NCI-H1105 treated with DMSO at 0.1 percent for 48 hours (cell line): ENCODE measurements at places on chromosomes 5 and 9.

GRCh38 chr5:36682499-36682898, 76.1 kb downstream of the SLC1A3 start:
- DNase-seq: no peak

DNA sequence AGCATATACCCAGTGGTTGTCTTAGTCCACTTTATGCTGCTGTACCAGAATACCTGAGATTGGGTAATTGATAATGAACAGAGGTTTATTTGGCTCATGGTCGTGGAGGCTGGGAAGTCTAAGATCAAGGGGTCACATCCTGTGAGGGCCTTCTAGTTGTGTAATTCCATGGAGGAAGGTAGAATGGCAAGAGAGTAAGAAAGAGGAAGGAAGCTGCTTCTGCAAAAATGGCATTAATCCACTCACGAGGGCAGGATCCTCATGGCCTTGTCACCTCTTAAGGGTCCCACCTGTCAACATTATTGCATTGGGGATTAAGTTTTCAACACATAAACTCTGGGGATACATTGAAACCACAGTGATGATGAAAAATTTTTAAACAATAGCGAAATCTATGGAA, 17.0 kb downstream of the BTNL8 start:
- DNase-seq: no peak

DNA sequence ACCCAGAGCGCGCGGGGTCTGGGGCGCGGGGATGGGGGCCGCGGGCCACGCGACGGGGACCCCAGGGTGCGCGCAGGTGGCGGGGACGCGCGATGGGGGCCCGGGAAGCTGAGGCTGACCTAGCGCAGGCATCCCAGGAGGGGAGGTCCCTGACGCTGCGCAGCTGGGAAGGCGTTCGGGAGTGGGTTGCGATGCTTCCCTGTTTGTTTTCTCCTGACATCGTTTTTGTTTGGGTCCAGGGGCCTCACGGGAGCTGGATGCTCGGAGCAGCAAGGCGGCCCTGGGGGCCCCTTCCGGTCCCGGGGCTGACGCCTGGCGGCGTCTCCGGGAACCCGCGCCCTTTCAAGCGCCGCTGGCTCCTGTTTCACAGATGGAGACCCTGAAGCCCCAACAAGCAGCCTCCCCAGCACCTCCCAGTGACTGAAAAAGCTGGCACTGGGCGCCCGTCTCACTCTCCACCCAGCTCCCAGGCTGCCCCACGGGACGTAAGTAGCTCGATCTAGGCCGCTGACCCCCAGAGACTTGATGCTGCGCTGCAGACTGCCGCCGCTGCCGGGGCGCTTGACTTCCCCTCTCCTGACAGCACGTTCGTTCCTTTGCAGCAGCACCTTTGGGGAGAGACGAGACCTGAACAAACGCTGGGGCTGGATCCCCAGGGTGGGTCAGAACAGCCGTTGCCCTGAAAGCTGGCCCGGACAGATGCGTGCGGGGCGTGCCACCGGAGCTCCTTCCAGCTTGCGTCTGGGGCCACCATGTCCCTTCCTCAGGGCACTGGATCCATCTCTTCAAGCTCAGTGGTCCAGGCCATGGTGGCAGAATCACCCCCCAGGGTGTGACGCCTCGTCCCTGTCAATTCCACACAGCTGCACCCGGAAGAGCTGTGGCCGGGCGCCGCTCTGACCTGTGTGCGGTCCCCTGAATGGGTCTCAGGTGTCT, 593 bp downstream of the BRD3OS start:
- DNase-seq: peak; percentile 32

GRCh38 chr9:88418715-88419540, 30.7 kb downstream of the SPIN1 start:
- DNase-seq: no peak

DNA sequence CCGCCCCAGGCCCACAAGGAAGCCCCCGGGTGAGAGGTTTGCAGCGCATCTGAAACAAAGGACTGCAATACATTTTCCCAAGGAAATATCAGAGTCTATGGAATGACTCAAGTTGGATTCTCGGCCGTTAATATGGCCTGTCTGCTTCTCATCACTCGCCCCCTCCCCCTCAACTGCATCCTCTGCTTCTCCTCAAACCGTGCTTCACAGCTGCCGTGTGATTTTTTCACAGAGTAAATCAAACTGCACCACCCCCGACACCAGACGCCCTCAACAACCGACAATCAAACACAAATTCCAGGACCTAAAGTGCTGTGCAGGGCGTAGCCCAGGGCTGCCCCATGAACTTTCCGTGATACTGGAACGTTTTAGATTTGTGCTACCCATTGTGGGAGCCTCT, 176.9 kb downstream of the ROR2 start:
- DNase-seq: no peak

DNA sequence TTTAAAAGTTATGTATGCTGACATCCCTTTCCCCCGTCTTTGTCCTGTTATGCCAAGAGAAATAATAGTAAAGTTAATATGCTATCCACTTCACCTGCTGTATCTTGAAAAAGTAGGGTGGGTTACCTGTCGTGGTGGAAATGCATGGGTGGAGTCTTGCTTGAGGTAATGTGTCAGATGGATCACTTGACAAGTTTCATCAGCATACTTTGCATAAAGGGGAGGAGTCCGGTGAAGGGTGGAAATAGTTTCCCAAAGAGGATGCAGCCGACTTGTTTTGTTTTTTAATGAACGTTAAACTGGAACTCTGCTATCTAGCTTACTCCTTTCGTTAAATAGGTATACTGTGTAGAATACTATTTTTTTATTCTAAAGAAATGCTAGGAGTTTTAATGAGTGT, 9.0 kb upstream of the DMRT3 start:
- DNase-seq: peak; percentile 56

GRCh38 chr5:15579193-15579990, 79.4 kb downstream of the FBXL7 start:
- DNase-seq: no peak

- no peak for DNase-seq
These were observed 168.0 kb downstream of the TAF11L14 start for GRCh38 chr5:17802256-17802655.

DNA sequence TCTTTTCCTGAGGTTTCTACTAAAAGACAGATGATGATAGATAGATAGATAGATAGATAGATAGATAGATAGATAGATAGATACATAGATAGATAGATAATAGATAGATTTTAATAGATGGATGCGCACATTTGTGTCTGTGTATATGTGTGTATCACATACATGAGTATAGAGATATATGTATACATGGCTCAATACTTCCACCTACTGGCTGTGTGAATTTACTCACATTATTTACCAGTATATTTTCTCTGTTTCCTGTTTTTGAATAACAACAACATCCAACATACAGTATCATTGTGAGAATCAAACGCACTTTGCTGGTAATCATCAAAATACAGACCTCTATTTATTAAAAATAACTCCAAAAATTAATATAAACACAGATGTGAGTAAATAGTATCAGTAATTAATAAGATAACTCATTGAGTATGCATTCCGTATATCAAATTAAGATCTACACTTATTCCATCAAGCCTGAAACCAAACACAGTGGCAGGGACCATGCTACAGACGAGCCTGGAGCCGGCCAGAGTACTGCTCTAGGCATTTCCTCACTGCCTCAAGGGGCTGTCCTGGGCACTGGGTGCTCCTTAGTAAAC, 338.0 kb downstream of the SEMA5A start:
- DNase-seq: peak; percentile 65

- DNase-seq: no peak
These were observed 418.1 kb downstream of the PRR16 start for GRCh38 chr5:120882038-120882775.

DNA sequence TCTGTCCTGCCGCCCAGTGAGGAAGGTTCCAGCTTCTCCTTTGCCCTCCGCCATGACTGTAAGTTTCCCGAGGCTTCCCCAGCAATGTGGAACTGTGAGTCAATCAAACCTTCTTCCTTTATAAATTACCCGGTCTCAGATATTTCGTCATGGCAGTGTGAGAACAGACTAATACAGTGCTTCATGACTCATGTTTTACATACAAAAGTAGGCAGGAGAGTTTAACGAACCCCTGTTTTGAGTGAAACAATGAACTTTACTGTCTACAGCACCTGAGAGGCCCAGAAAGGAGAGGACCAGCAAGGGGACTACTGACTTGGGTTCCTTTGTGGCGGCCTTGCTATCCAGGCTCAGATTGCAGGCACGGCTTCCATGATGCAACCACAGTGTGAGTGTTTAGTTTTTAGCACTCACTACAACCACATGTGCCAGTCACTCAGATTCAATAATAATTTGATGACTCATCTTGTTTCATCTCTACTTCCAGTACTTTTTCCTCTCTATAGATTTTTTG, 139.1 kb upstream of the CLINT1 start:
- no peak for DNase-seq

DNA sequence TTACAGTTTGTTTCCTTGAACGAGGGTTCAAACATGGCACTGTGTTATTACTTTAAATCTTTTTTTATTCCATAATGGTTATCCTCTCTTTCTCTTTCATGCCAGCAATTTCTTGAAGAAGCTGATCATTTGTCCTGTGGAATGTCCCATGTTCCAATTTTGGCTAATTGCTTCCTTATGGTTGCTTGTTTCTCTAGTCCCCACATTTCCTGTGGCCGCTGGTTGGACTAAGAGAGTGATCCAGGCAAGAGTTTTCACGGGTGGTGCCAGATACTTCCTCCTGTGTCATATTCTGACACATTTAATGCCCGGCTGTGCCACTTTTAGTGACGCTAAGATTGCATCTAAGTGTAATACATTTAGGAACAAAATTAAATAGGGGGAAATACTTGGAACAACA, 83.8 kb upstream of the FAM169A start:
- no peak for DNase-seq

- no peak for DNase-seq
These were observed 343.2 kb downstream of the SEMA5A start for GRCh38 chr5:9202636-9203035.

GRCh38 chr5:18987101-18987500, 1000.9 kb downstream of the CDH18 start:
- DNase-seq: no peak

DNA sequence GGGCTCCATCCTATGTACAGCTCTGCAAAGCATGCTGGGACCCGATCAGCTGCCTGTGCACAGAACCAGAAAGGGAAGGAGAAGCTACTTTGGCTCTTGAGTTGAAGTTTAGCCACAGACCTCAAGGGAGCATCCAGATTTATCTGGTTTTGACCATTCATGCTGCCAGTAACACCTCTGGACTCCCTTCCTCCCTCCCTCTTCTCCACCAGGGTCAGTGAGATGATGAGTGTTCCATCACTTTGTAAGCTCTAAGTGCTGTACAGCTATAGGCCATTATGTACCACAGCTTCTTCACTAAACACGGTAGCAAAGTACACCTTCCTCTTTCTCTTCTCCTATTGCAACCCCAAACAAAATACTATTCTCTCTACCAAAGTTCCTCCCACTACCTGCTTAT, 77.9 kb downstream of the GLIS3 start:
- DNase-seq: no peak

- no peak for DNase-seq
These were observed 238.4 kb upstream of the CD180 start for GRCh38 chr5:67435032-67435431.

- no peak for DNase-seq
These were observed 170.7 kb upstream of the SPRY4 start for GRCh38 chr5:142495531-142495930.

DNA sequence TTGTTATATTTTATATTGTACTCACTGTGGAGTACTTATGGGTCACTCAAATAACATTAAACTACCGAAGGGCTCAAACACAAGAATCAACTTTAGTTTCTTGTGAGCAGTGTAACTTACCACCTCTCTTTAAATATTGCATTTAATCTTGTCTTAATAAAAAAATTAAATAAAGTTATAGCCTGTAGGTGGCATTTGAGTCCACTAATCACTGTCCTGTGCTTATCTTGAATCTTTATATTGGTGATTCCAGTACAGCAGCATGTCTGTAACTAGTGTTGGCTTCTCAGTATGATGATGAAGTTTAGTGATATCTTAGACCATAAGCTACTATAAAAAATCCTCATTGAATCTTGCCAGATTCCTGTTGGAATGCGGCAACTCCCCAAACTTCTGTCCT, 313.8 kb downstream of the FAM170A start:
- DNase-seq: no peak

- DNase-seq: no peak
These were observed 131.7 kb downstream of the BARX1 start for GRCh38 chr9:93823245-93824072.

DNA sequence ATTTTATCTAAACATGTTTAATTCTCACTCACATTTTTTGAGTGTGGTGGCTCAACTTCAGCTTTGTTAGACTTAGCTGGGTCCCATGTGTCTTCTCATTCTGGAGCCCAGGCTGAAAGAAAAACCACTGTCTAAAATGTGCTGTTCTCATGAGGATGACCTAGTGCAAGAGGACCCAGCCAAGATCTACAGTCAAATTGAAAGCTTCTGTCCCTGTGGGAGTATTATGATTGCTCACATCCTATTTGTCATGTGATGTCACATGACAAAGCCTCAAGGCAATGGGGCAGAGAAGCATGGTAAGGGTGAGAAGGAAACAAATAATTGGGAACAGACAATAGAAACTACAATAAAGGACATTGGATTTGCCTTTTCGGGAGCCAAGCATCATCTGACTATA, 113.4 kb upstream of the ASTN2 start:
- no peak for DNase-seq

DNA sequence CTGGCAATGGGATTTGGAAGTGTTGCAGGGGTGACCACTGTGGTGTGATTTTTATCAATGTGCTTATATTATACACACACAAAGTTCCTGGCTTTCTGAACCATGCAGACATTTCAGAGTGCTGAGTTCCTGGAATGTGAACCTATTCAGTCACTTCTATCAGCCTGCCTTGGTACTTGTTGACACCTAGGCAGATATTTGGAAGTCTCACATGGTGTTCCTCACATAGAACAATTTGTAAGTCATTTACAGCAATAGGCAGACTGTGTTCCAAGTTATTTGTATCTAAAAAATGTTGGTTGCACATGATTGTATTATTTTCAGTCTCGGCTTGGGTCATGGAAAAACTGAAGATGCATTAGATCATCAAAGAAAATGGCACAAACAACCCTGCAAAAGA, 182.2 kb downstream of the SREK1 start:
- DNase-seq: no peak

DNA sequence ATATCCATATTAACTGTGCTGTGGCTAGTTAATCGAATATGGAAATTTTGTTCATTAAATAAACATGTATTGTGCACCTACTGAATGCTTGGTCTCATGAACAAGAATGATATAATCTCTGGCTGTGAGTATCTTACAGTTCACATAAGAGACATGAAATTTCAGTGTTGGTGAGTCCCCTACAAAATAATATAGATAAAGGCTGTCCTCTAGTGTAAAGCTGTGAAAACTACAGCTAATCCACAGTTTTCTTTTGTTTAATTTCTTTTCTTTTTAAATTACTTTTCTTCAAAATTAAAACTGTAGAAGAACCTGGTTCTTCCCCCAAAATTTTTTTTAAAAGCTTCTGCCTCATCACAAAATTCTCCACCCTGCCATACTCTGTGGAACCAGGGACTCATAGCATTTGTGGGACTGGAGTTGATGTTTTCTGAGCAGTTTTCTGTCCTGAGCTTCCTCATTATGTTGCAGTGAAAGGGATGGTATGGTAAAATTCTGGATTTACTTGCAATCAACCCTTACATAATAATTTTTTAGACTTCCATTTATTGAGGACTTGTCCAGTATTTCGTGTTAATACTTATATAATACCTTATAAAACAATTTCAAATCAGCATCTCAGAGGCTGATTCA, 135.0 kb downstream of the STK32A start:
- peak; percentile 42 for DNase-seq

- DNase-seq: no peak
These were observed 287.2 kb downstream of the FANCC start for GRCh38 chr9:95030344-95030743.
